ENCODE measurements at places on chromosomes 6 and 20.

DNA sequence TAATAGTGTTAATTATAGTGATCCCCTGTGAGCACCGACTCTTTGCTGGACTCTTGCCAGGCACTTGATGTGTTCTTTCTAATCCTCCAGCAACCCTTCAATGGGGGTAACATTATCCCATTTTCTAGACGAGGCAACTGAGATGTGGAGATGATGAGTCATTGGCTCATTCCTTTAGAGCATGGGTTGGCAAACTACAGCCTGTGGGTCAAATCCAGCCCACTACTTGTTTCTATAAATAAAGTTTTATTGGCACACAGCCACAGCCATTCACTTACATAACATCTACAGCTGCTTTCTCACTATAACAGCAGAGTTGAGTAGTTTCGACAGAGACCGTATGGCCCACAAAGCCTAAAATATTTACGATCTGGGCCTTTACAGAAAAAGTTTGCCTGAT lies 249.5 kb upstream of the KCNG1 start:
- DNase-seq, result no peak

GRCh38 chr20:8601542-8601912 lies 467.4 kb upstream of the PLCB4 start:
- DNase-seq, result no peak

- DNase-seq, result no peak
Observed at GRCh38 chr6:24273096-24273870, 84.6 kb downstream of the DCDC2 start.

DNA sequence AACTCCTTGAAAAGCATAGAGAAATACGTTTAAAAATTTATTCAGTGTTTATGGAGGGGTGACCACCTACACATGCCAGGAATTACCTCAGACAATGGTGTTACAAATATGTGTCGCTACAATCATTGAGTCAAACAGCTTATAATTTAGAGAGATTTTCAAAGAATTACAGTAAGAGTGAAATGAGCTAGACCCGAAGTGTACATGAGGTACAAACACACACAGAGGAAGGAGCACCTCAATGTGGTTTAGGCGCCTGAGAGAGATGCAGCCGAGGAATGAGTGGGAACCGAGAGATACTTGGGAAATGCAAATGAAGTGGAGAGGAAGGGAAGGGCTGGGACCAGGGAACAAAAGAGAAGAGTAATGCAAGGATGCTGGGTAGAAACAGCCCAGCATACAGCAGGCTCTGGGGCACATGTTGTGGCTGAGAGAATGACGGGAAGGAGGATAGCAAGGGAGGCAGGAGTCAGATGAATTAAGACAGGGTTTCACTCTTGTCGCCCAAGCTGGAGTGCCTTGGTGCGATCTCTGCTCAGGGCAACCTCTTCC lies 15.5 kb downstream of the EEF1E1 start:
- DNase-seq, result no peak

DNA sequence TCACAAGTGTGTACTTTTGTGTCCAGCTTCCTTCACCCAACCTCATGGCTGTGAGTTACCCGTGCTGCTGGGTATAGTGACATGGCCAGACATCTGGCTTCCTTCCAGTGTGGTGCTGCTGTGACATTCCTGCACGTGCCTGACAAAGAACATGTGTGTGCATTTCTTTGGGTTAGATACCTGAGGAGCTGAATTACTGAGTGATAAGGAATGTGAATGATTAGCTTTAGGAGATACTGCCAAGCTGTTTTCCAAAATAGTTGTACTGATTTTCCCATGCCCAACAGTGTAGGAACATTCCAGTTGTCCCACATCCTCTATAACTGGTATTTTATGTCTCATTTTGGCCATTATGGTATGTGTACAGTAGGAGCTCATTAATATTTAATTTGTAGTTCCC lies 132.5 kb downstream of the PREX1 start:
- no peak for DNase-seq

DNA sequence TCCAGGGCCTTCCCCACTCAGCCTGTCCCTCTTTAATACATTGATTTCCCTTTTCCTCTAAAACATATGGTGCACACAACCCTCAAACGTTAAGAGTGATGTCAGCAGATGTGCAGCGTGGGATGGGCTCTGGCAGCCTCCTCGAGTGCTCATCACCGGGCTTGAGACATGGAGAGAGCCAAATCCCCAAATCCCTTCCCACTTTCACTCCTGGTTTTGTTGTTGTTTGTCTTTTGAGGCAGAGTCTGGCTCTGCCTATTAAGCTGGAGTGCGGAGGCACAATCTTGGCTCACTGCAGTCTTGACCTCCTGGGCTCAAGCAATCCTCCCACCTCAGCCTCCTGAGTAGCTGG lies 5.8 kb upstream of the PLTP start:
- no peak for DNase-seq

DNA sequence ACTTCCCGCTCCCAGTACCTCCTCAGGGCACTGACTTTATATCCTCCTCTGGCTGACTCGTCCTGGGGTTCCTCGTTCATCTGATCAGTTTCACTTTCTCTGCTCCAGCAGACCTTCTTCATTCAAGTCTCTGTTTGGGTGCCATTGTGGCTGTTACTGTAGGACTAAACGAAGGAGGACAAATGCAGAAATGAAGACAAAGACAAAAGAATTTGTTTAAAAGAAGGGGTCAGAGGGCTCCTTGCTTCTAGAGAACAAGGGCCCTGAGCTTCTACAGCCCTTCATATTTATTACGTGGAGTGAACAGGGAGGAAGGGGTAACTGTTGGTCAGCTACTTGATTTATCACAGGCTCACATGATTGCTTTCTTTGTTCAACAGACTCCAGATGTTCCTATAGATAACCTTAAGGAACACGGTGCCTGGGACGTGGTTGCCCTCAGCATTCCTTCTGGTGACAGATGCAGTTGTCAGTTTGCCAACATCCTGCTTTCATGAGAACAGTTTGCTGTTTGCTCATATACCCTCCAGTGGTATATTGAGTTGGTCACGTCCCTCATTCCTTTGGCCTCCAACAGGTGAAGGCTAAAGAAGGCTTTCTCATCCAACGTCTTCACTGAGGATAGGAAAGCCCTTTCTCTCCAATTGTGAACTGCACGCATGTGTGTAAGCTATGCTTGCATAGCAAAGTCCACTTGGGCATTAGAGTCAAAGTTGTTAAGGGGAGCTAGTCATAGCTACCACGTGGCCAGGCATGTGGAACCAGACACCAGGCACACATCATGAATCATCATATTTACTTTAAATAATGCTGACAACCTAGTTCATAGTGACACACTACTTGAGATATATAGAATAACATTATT lies 69.1 kb upstream of the BTN3A2 start:
- DNase-seq, result no peak

DNA sequence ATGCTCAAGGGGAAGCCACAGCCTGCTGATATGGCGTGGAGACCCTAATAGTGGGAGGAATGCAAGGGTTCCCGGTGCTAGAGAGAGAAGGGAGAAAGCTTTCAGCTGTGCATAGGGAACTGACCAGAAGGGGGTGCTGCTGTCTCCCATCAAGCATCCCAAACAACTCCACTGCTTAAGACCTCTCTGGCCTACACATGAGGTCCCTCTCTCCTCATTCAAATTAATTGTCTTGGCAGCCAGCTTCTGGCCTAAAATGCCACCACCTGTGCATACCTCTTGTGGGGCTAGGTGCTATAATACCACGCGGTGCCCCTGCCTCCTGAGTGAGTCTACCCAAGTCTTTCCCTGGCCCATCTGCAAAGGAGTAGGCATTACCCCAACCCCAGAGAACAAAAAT lies 14.5 kb downstream of the ADISSP start:
- no peak for DNase-seq

DNA sequence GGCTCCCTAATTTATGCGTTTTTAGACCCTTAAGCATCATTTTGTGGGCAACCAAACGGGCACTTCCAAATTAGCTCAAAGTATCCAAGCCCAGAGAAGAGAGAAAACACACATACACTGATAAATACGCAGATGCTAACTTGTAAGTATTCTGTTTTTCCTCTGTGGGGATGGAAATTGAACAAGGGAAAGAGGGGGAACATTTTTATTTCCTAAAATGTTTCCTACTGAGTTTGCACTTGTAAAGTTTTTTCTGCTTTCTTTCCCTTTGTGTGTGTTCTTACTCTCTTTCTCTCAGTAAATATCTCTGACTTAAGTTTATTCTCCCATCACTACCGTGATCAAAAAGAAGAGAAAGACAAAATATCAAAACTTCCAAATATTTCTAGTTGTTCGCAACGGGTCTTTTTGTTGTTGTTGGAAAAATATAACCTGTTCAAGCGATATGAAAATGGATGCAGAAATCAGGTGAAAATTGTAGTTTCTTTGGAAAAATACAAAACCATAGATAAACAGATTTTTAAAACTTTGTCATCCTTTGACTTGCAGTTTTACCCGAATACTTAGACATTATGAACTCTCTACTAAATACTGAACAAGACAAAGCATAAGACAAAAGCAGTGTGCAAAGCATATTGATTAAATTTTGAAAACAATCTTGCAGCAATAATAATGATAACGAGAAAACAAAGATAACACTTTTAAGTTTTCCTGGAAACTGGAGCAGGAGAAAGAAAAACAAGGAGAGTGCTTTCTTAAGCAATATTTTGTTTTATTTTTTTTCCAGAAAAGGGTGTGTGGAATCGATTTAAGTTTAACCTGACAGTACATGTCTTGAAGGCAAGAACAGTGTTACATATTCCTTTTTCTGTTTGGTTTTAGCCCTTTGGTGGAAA lies 1.0 kb upstream of the NKX2-4 start:
- no peak for DNase-seq

DNA sequence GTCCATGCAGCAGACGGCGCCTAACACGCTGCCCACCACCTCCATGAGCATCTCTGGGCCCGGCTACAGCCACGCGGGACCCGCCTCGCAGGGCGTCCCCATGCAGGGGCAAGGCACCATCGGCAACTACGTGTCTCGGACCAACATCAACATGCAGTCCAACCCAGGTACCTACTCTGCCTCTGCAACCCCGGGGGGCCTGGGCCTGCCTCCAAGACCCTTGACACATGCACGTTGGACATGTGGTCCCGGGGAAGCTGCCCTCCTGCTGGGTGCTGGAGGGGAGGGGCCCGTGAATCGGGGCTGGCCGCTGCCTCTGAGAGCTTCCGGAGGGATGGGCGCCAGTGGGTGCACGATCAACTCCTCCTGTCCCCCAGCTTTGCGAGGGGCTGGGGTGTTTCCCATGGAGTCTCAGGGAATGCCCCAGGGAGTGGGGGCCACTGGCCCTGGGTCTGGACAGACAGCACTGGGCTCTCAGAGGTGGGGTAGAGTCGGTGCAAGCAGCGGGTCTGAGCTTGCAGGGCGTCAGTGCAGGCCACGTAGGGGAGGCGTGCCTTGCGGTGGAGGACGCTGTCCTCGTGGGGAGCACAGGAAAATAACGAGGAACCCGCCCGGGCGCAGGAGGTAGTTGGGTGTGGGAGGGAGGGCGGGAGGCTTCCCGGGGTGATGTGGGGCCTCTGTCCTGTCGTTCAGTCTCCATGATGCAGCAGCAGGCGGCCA lies 19.4 kb downstream of the SS18L1 start:
- DNase-seq, result no peak

DNA sequence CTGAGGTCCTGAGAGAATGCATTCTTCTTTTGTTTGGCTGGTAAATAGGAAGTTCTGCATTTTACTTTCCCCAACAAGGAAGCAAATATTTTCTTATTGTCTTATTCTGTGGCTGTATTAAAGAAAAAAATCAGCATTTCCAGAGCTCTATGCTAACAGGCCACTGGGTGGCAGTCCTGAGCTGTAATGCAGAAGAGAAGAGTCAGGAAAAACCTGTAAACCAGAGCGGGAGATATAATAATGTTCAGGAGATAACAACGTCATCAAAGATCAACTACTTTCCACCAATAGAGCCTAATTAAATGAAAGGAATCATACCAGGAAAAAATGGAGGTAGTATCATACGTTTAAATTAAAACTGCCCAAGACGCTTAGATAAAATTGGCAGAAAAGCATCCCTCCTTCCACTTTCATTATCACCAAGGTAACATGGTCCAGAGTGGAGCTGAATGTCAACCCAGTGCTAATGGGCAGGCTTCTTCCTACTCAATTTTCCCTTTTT lies 55.6 kb upstream of the CARMIL1 start:
- DNase-seq, result no peak

GRCh38 chr20:47665221-47665991 lies 119.9 kb downstream of the SULF2 start:
- no peak for DNase-seq

GRCh38 chr6:135842618-135843392 lies 8.7 kb upstream of the PDE7B start:
- DNase-seq, result no peak

DNA sequence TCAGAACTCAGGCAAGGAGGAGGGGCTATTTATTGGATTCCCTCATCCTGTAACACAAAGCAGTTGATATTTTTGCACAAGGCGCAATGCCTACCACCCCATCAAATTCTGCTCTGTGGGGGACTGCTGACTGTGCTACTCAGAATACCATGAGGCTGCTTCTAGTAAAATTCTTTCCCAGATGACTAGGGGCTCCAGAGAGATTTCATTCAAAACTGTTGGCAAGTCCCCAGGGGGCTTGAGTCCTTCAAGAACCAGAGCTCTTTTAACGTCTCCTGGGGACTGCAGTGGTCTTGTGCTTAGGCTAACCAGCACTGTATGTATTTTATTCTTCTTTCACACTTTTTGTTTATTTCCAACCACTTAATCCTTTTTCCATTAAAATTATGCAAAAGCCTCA lies 365.9 kb upstream of the AGPAT4 start:
- DNase-seq, result no peak

- peak; percentile 70 for DNase-seq
Observed at GRCh38 chr6:73129653-73130443, 95.4 kb downstream of the KHDC1L start.

GRCh38 chr20:49384437-49385434 lies 97.7 kb downstream of the KCNB1 start:
- DNase-seq, result no peak

- DNase-seq, result no peak
Observed at GRCh38 chr20:58374906-58375758, 13.9 kb upstream of the VAPB start.

GRCh38 chr6:7970616-7971015 lies 60.0 kb upstream of the TXNDC5 start:
- DNase-seq, result no peak

- DNase-seq, result no peak
Observed at GRCh38 chr6:119006974-119007373, 71.5 kb downstream of the FAM184A start.

GRCh38 chr20:18686696-18687095 lies 98.8 kb downstream of the DTD1 start:
- DNase-seq, result no peak

GRCh38 chr6:75282706-75283105 lies 1.9 kb downstream of the TMEM30A start:
- DNase-seq, result no peak

GRCh38 chr6:157531169-157531985 lies 150.4 kb downstream of the ZDHHC14 start:
- DNase-seq, result no peak

Measured in NCI-H2081 treated with DMSO at 0.1 percent for 48 hours (cell line).